CD4-positive, alpha-beta T cell (primary cell): ENCODE measurements at places on chromosomes 5 and 9. TPM values are rescaled to one million over a fixed set of nuclear protein-coding genes. Genes with fewer than 3 reads are reported as not detected.
A peak's percentile ranks its signal among the peaks of the same experiment; 100 is the strongest.

Gene PSIP1
- total RNA-seq: 127 TPM

Gene ADRA1B
- not detected for total RNA-seq

Gene CMYA5
- total RNA-seq: 0.22 TPM

Gene LHX3
- total RNA-seq: 0.16 TPM

Gene SOHLH1
- not detected for total RNA-seq

Gene LCN15
- not detected for total RNA-seq

Gene PLEKHG4B
- total RNA-seq: 0.17 TPM

Gene NPR3
- total RNA-seq: not detected

Gene TLE1
- 3.4 TPM for total RNA-seq

Gene DIRAS2
- not detected for total RNA-seq

Gene IL3
- total RNA-seq: not detected

DNA sequence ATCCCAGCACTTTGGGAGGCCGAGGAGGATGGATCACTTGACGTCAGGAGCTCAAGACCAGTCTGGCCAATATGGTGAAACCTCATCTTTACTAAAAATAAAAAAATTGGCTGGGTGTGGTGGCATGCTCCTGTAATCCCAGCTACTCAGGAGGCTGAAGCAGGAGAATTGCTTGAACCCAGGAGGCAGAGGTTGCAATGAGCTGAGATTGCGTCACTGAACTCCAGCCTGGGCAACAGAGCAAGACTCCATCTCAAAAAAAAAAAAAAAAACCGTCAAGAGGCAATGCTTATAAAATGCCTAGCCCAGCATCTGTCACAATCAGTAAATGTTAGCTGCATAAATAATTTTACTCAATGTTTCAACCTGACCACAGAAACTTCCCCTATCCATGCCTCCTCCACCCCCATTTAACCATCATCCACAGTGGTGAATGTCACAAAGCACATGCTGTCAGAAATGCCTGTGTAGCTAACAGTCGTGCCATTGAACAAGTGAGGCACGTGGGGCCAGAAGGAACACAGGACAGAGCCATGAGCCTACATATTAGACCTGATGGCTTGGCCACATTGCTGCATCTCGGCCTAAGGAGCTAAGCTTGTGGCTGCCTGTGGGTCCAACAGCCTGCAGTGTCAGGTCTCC is 16.8 kb upstream of the TCOF1 start:
- peaks cover 3% of the 10 kb centered on the region for H3K4me1 ChIP-seq
- no peak overlapping the region for H3K4me3 ChIP-seq
- DNase-seq: no peak
- no peaks in the 10 kb centered on the region for H3K36me3 ChIP-seq
- H3K27ac ChIP-seq: no peak overlapping the region
- H3K27me3 ChIP-seq: no peaks in the 10 kb centered on the region

- H3K4me3 ChIP-seq: no peak overlapping the region
- no peak overlapping the region for H3K27ac ChIP-seq
- no peaks in the 10 kb centered on the region for H3K36me3 ChIP-seq
- DNase-seq: no peak
- no peaks in the 10 kb centered on the region for H3K27me3 ChIP-seq
Observed at GRCh38 chr5:53123702-53124101, 14.1 kb upstream of the MOCS2 start.

DNA sequence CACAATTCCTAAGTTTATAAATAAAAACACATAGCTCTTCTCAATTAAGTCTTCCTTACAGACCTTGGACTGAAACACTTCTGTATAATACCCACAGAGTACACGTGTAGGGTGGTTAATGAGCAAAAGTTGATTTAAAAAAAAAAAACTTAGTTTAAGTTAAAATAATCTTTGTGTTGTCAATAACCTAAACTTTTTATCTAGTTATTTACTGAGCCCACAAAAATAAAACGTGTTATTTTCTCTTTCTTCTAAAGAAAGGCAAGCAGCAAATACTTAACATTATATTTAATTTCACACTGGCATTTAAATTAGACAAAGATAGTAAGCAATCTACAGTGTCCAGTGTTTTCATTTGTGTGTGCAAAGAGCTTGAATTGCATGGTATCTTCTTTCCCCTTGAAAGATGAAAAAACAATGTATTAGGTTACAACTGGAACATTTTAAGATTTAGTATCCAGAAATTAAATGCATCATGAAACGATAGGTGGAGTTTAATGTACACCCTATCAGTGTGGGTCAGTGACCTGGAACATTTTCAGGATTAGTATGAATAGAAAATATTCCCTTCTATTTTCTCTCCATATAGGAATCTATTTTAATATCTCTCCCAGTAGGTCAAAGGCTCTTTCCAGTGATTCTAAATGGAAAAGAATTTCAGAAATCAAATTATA is 1014.8 kb downstream of the NR2F1-AS1 start:
- H3K27ac ChIP-seq: no peak overlapping the region
- H3K27me3 ChIP-seq: no peaks in the 10 kb centered on the region
- no peaks in the 10 kb centered on the region for H3K36me3 ChIP-seq

GRCh38 chr5:75052192-75053053 is at the start of gene GCNT4:
Gene GCNT4, minus strand, starts transcription at chr5:75052558. Its CDS starts 22,521 bp downstream, at chr5:75030037.
- peaks cover 6% of the 10 kb centered on the region for H3K36me3 ChIP-seq
- DNase-seq: peak; percentile 27
- no peaks in the 10 kb centered on the region for H3K27me3 ChIP-seq
- peaks cover 70% of the 10 kb centered on the region for H3K4me1 ChIP-seq

DNA sequence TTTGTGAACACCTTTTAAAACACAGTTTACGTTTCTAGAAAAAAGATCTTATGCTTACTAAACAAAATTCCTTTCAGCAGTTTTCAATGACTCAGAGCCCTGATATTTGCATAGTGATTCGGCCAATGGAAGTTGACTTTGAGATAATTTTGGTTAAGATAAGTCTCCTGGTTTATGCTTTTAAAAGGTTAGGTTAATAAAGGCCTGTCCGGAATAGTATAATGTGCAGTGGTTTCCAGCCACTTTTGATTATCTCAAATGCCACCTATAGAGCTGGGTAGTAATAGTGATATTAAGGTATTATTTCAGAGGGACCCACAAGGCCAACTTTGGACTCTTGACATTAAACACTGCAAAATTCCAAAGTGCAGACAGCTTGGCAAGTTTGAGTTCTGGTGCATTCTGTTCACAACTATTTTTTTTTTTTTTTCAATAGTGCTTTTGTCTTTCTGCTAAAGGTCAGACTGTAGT is 86.1 kb downstream of the F2RL2 start:
- DNase-seq: no peak
- no peaks in the 10 kb centered on the region for H3K27me3 ChIP-seq
- peaks cover 6% of the 10 kb centered on the region for H3K36me3 ChIP-seq
- no peak overlapping the region for H3K27ac ChIP-seq
- H3K4me1 ChIP-seq: peaks cover 45% of the 10 kb centered on the region

GRCh38 chr9:76984486-76984885 is 35.0 kb upstream of the FOXB2 start:
- H3K4me1 ChIP-seq: no peaks in the 10 kb centered on the region
- no peaks in the 10 kb centered on the region for H3K36me3 ChIP-seq
- no peak for DNase-seq
- H3K27ac ChIP-seq: no peak overlapping the region

DNA sequence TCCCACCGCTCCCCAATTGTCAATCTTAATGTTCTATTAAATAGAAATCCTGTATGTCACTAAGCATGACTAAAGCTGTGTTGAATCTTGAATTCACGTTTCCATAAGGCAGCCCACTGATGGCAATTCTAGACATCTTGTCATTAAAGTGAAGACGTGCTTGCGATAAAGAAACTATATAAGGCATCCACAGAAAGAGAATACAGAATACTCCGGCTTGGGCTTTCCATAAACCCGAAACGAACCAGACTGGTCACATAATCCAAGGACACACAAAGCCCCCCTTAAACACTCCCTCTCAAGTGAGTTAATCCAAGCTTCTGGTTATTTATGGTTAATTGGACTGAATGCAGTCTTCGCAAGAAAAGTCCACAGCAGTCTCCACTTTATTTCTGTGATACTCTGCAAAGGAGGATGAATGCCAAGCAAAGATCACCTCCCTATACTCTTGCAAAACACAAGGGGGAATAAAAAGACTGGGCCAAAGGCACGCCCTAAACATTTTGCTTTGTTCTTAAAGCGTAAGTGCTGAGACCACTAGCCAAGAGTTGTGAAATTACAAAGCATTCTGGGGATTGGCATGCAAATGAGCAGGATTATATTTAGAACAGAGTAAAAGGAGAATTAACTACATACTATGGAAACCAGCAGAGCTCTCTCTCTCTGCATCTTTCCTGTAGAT is 54.7 kb downstream of the DPYSL3 start:
- H3K4me1 ChIP-seq: peaks cover 20% of the 10 kb centered on the region
- H3K27me3 ChIP-seq: peaks cover 45% of the 10 kb centered on the region
- H3K27ac ChIP-seq: no peak overlapping the region
- H3K36me3 ChIP-seq: no peaks in the 10 kb centered on the region
- no peak for DNase-seq
- H3K4me3 ChIP-seq: no peak overlapping the region

- no peaks in the 10 kb centered on the region for H3K4me1 ChIP-seq
- no peak overlapping the region for H3K4me3 ChIP-seq
- no peaks in the 10 kb centered on the region for H3K27me3 ChIP-seq
- DNase-seq: no peak
- no peaks in the 10 kb centered on the region for H3K36me3 ChIP-seq
Observed at GRCh38 chr5:172634106-172634899, 6.8 kb upstream of the NEURL1B start.

GRCh38 chr5:93596676-93597490 is 13.9 kb downstream of the NR2F1 start:
- no peaks in the 10 kb centered on the region for H3K36me3 ChIP-seq
- H3K4me3 ChIP-seq: no peak overlapping the region
- peaks cover 96% of the 10 kb centered on the region for H3K27me3 ChIP-seq

GRCh38 chr5:121325930-121326329 is 525.8 kb upstream of the FTMT start:
- H3K4me1 ChIP-seq: no peaks in the 10 kb centered on the region
- DNase-seq: no peak
- no peak overlapping the region for H3K27ac ChIP-seq

GRCh38 chr5:9716838-9717281 is 86.7 kb upstream of the TAS2R1 start:
- no peaks in the 10 kb centered on the region for H3K36me3 ChIP-seq
- H3K27me3 ChIP-seq: no peaks in the 10 kb centered on the region
- DNase-seq: no peak
- H3K4me1 ChIP-seq: no peaks in the 10 kb centered on the region
